ENCODE measurements at places on chromosomes 4 and X. TPM values are rescaled to one million over a fixed set of nuclear protein-coding genes. Genes with fewer than 3 reads are reported as not detected.

CXorf65 gene
- total RNA-seq, result not detected

TEX13B gene
- total RNA-seq, result not detected

DNA sequence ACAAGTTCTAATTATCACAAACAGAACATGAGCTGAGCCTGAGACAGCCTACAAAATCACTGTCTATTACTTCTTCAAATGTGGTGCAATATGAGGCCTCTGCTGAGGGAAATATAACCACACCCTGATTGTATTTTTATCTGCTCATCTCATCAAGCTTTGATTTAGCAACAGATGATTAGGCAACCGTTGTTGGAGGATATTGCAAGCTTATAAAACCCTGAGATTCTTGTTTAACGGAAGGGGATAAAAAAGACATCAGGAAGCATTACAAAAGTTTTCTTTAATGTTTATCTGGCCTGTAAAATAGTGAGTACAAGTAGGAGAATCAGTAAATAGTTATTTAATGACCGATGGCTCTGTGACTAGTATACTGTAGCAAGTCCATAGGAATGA is 108.5 kb downstream of the ZNF330 start:
- peak; percentile 68 for DNase-seq

DNA sequence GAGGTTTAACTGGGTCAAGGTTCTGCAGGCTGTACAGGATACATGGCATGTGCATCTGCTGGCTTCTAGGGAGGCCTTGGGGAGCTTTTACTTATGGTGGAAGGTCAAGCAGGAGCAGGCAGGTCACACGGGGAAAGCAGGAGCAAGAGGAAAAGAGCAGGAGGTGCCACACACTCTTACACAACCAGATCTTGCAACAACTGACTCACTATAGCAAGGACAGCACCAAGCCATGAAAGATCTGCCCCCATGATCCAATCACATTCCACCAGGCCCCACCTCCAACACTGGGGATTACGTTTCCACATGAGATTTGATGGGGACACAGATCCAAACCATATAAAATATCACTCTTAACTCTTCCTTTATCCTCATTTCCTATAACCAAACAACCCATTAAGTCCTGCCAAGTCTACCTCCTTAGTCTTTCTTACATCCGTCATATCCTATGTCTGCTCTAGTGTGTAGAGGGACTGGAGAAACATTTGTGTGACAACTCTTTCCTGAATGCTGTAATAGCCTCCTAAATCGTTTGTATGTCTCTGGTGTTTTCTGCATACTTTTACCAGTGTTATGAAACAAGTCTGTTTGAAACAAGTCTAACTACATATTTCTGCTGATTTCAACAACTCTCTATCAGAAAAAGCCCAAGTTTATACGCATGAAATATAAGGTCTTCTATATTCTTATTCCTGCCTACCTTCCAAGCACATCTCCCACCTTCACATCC is 8.3 kb upstream of the RAP2C start:
- DNase-seq, result peak; percentile 41

DNA sequence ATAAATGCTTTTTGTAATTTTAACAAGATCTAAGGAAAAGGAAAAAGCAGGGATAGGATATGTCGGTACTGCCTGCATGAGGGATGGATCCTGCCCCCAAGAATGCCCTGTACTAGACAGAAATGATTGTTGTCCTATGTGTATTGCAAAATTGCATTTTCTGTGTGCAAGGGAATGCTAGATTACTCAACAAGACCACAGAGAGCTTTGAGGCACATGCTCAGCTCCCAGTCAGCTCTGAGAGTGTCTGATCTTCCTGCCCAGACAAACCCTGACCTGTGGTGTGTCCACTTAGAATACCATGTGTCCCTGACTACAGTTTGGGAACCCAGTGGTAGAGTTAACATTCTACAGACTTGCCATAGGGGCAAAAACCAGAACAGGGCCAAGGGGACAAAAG is 129.2 kb upstream of the PAK3 start:
- DNase-seq, result peak; percentile 41

HPGDS gene
- total RNA-seq, result not detected

RHOXF1 gene
- not detected for total RNA-seq

- no peak for DNase-seq
These were observed 57.8 kb upstream of the ADGRA3 start for GRCh38 chr4:22573641-22574040.

SOWAHB gene
- not detected for total RNA-seq

TRIM60 gene
- not detected for total RNA-seq

HGFAC gene
- not detected for total RNA-seq

DMRTC1 gene
- not detected for total RNA-seq

- peak; percentile 43 for DNase-seq
These were observed 508.1 kb downstream of the STIM2 start for GRCh38 chr4:27368781-27369180.

IBSP gene
- not detected for total RNA-seq

DNA sequence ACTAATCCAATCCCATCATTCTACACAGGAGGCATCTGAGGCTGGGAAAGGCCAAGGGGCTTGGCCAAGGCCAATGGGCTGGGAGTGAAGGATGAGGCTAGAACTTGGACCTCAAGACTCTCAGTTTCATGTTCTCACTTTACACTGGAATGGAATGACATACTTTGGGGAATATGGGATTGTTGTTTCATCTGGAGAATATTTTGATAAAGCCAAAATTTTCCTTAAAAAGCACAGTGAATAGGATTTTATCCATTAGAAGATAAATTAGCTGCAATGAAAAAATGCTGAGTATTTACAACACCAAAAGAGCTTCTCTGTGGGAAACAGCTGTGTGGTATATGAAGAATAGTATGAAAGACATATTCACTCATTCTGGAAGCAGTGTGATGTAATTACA is 29.3 kb downstream of the SMIM20 start:
- DNase-seq, result peak; percentile 86

MAGEB2 gene
- not detected for total RNA-seq

- peak; percentile 82 for DNase-seq
These were observed 123.2 kb upstream of the FAM9C start for GRCh38 chrX:13167481-13168231.

- no peak for DNase-seq
These were observed 131.5 kb upstream of the NDP start for GRCh38 chrX:44104699-44105098.

GRCh38 chr4:47075919-47076318 is 44.6 kb downstream of the GABRB1 start:
- no peak for DNase-seq

GRCh38 chr4:110411574-110412011 is 64.4 kb upstream of the ENPEP start:
- DNase-seq, result no peak

DNA sequence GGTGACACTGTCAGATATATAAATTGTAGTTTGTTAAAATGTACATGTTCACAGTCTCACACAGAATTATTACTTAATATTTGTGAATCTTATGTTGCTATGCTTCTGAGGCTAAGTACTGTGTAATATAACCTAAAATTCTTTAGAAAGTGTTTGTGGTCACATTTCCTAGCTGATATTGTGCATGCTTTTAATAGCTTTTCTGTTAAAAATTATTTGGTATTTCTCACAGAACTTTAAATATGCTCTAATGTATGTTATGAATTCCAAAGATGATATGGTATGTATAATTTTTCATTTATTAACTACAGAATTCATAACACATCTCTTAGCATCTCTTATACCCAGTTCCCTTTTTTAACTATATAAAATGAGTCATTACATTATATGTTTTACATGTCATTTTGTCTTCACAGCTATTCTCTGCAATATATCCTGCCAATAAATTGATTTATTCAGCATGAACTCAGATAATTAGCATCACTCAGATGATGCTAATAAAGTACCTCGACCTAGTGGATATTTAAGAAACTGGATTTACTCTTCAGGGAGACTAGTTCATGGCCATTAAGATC is 9.3 kb downstream of the PTPN13 start:
- no peak for DNase-seq

DNA sequence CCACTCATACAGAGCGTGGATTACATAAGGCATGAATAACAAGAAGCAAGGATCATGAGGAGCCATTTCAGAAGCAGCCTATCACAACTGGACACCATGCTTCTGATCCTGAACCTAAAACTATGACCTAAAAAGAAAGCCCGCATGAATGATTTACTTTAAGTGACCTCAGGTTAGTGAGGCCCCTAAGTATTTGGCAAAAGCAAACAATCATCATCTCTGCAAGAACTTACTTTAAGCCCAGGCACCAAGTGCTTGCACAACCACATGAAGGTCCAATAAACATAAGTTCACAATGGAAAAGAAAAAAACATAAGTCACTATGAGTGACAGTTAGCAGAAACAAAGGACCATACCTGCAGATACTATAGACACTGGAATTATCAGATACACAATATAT is 7.9 kb upstream of the MBTPS2 start:
- no peak for DNase-seq

WDR17 gene
- total RNA-seq, result 2.6 TPM

LRRC66 gene
- total RNA-seq, result 0.81 TPM

DNA sequence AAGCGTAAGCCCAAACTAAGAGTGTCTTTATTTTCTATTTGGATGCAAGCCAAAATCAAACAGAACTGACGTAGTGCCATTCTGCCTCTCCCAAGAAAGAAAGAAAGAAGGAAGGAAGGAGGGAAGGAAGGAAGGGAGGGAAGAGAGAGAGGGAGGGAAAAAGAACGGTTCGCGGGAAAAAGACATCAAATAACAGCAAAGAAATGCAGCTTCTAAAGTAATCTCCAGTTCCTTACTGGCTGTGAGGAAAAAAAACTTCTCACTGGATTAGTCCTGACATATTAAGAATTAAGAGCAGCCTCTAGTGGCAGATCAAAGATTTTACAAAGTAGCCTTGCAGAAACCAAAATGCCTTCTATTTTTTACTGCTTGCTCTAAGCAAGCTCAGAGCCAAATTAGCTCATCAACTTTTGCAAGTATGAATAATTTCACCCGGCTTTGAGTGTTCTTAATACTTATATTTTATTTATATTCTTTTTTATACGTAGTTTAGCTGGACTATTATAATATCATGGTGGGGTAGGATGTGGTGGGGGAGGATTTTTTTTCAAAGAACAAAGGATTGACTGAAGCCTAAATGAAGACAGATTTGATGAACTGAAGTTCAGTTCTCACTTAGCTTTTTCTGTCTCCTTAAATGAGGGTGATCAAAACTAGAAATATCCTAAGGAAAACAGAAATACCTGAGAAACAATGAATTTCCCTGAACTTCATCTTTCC is 36.6 kb downstream of the PITX2 start:
- peak; percentile 77 for DNase-seq

DNA sequence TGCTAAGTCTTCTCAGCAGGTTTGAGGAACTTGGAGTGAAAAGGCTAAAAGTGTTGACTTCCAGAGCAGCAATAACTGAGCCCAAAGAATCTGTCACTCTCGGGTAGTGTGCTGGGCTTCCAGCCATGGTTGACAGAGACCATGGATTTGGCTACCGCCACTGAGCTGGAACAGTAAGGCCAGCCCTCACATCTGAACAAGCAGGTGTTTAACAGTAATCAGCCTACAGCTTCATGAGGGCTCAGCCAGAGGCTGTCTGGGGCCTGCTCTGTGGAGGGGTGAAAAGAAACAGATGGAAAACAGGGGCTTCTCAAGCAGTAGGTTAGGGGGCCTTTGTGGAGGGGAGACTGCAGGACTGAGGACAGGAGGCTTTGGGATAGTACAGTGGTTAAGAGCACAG is 14.9 kb downstream of the RASL11B start:
- no peak for DNase-seq

DNA sequence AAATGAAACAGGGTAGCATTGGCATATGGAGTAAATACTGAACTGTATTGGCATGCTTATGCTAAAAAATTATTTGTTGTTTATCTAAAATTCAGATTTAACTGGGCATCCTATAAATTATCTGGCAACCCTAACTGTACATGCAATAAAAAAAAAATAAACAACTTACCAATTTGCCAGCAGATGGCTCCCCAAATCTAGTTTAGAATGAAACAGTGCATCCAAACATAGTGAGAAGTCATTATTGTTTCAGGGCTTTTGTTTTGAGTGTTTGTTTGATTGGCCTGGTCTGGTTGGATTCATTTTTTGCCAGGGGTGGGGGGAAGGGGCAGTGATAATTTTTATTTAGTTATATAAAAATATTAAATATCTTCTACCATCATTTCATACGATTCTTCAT is 12.8 kb upstream of the NSUN7 start:
- peak; percentile 54 for DNase-seq

DNA sequence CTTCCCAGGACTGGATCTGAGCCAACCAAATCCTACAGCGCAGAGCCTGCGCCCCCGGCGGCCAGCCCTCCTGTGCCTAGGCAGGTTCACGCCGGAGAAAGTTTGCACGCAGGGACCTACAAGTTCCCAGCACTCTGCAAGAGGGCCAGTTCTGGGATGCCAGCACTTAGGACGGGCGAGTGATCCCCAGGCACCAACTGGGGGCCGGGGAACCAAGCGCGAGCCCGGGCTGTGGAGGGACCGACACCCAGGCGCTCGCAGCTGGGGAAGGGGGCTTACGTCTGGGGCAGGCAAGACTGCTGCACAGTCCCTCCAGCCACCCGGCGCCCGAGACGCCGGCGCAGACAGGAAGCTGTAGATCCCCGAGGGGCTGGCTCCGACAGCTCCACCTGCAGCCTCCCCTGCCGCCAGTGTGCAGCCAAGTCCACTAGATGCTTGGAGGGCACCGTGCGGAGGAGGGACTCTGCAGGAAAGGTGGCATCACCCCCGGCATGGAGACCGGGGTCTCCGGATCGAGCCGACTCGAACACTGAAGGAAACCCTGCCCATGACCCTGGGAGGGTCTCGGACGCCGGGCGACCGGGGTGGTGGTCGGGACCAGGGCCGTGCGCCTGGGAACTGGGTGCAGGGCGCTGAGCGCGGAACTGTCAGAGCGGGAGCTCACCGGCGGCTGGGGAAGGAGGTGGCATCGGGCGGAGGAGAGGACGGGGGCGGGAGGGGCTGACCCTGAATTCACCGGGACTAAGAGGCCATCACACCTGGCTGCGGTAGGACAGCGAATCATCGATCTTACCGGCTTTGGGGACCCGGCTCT is 566 bp downstream of the CORIN start:
- no peak for DNase-seq

DNA sequence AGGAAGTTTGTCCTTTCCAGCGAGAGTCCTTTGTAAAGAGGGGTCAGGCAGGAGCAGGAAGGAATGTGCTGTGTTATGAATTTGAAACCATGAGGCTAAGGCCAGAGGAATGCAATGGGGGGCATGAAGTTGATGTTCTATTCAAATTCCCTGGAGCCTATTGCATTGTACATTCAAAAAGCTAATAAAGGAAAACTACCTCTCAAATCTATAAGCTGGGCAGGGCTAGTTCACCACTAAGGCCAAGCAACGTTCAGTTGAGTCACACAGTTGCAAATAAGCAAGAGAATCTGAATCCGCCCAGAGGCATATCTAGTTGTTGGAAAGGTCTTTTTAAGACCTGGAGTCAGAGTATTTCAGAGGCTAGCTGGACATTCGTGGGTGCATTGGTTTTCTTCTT is 148.3 kb downstream of the DCTD start:
- no peak for DNase-seq

SLC16A2 gene
- 28.5 TPM for total RNA-seq

GRCh38 chr4:109123951-109124350 is 178.5 kb downstream of the COL25A1 start:
- no peak for DNase-seq

- DNase-seq, result peak; percentile 32
These were observed 63.1 kb downstream of the RTL9 start for GRCh38 chrX:110421500-110422455.

PPP4R3C gene
- total RNA-seq, result not detected
